ENCODE measurements at places on chromosomes 1 and 21.

GRCh38 chr1:160139840-160140239 is 11.6 kb upstream of the ATP1A4 start:
- DNase-seq = no peak

GRCh38 chr1:170776252-170776651 is 112.3 kb downstream of the PRRX1 start:
- DNase-seq = no peak

GRCh38 chr21:42748620-42749176 is 95.3 kb downstream of the PDE9A start:
- no peak for DNase-seq

- DNase-seq = no peak
These were observed 11.0 kb upstream of the USH2A start for GRCh38 chr1:216434232-216434631.

- DNase-seq = no peak
These were observed 131.6 kb downstream of the RRAGC start for GRCh38 chr1:38727684-38728584.

DNA sequence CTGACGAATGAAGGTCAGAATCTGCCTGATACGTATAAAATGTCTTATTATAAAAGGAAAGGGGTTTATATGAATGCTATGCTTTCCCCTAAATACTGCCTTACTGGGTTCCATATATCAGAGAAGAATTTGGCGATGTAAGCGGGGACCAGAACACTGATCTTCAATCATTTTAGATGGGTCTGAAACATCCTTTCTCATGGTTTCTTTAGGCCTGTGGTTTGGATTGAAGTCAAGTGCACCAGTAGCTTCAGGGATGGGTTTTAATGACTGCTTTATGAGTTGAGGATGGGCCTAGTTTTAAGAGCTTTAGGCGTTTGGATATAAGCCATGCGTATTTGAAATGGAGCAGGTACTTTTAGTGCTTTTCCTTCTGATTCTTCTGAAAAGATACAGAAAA is 6.9 kb downstream of the FMN2 start:
- DNase-seq = no peak

DNA sequence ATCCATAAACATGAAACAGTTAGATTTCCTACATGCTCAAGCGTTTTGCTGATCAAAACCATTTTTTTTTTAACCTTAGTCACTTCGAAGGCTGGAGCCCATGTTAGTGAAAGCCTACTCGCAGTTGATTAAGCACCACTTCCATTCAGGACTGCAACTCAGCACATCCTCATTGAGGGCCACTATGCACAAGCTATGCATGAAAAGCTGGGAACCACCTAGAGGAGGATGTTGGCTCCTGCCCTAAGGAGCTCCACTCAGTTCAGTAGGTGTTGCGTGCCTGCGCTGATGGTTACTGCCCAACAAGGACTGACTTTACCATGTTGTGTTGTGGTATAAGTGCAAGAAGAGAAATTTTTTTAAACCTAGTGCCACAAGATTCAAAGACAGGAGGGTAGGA is 181.4 kb upstream of the L1TD1 start:
- DNase-seq = no peak

GRCh38 chr1:199701726-199702125 is 325.8 kb upstream of the NR5A2 start:
- DNase-seq = no peak

GRCh38 chr1:157580179-157580827 is 17.6 kb downstream of the FCRL4 start:
- no peak for DNase-seq

GRCh38 chr1:187809549-187809948 is 980.8 kb downstream of the PLA2G4A start:
- DNase-seq = no peak

DNA sequence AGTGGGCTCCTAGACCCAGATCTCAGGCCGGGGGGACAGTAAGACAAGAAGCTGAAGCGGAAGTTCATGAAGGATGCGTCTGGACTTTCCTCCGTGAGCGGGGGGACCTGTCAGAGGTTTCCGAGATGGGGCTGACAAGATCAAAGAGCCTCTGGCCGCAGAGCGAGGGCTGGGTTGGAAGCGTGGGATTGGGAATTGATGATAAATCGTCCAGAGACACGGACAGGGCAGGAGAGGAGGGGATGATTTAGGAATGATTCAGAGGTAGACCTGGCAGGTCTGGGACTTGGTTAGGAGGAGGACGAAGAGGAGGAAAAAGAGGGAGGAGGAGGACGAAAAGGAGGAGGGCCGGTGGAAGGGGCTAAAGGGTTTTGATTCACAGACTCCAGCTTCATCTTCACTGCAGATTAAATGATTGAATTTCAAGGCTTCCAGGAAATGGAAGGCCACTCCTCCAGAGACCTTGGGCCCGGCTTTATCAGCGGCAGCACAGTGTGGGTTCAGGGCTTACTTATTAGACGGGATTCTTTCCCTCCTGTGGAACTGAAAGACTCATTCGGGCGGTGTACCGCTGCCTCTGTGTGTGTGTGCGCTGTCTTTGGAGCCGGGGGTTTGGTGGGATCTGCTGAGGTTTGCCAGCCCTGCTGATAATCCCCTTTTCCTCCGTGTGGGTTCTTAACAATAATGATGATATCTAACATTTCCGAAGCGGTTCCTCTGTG is 85.7 kb upstream of the SLC45A1 start:
- no peak for DNase-seq

DNA sequence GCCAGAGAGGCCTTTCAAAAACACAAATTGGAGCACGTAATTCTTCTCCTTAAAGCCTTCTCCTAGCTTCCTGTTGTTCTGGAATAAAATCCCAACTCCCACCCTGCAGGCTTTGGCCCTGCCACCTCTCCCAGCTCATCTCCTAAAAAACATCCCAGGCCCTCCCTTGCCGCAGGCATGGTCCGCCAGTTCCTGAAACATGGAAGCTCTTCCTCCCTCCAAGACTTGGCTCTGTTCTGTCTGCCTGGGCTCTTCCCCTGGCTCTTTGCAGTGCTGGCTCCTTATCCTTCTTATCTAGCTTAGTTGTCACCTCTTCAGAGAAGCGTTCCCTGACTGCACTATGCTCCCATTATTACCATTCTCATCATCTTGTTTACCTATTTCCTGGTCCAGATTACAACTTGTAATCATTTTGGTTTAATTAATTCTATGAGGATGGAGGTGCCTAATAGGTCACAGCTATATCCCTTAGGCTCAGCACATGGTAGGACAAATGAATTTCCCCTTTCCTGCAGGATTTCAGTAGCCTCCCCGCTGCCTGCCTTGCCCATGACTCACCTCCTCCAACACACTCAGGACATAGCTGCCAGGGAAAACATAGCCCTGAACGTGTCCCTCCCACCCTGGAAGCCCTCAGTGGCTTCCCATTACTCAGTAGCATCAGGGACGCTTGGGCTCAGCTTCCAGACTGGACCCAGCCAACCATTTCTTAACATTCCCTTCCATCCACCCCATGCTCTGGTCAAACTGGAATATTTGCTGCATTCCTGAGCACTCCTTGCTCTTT is 15.7 kb upstream of the IGSF21 start:
- DNase-seq = no peak

- no peak for DNase-seq
These were observed 3.4 kb upstream of the EXO1 start for GRCh38 chr1:241844593-241844992.

- DNase-seq = no peak
These were observed 1.3 kb upstream of the CTRC start for GRCh38 chr1:15436881-15437442.

DNA sequence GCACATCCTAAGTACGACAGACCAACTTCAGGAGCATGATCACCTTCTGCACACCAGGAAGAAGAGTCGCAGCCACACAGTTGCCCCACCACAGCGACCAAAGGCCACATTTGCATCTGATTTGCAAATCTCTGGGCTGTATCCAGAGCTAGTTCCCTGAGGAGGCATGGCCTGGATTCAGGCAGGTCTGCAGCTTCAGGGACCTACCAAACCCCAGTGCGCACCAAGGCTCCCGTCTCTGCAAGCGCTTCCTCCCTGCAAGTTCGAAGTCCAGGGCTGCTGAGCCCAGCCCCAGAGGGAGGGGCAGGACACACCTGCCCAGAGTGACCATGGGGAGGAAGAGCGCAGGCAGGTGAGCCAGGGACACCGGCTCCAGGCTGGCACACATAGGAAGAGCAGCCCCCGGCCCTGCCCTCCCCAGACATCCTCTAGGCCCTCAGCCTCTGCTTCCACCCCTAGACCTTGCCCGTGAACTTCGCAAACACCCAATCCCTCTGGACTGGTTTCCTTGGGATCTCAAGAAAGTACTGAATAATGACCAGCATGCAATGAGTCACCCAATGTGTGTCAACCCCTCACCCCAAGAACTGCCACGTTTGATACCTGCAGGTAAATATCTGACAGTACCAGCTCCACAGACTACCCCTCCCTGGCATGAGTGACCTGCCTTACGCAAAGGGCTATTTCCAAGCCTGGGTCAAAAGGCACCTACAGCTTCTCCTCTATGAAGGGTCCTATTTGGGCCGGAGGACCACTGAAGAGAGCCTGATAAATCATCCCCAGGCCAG is 36.8 kb downstream of the CASZ1 start:
- DNase-seq = no peak

- no peak for DNase-seq
These were observed 59.5 kb downstream of the MTR start for GRCh38 chr1:236854605-236854983.

DNA sequence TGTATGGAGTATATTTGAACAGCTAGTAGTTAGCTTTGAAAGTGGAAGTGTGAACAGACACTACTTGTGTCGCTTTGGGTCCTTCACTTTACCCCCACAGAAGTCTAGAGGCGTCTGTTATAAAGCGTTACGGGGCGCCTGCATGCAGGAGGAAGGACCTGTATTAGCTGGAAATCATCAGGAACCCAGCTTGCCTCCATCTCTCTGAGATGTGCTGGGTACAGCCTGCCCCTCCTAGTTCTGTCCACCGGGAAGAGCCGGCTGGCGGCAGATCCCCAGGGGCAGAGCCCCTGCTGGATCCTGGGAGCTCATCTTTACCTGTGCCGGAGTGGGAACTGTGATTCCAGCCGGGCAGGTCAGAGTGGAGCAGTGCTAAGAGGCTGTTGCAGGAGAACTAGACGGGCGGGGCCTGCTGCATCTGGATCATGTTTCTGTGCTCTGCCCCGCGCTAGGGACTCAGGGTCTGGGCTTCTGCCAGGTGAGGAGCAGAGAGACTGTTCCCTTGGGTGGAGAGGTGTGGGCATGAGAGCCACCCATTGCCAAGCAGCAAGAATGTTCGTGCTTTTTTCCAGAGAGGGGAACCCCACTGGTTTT is 22.3 kb upstream of the SPSB1 start:
- no peak for DNase-seq

- DNase-seq = no peak
These were observed 42.4 kb upstream of the FMO2 start for GRCh38 chr1:171142416-171143385.

- DNase-seq = no peak
These were observed 9.2 kb downstream of the POU2F1 start for GRCh38 chr1:167229719-167230385.

DNA sequence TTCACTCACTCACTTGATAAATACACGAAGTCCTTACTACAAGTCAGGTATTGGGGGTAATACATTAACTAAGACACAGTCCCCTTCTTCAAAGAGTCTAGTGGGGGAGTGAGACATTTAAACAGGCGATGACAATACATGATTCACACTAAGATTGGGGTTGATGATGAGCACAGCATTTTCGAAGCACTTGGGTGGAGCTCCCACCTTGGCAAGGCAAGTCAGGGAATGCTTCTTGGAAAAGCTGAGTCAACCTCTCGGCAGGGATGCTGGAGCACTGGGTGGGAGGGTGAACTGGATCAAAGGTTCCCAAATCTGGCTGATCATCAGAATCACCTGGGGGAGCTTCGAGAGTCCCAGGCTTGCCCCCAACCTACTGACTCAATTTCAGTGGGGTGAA is 57.9 kb upstream of the ENAH start:
- no peak for DNase-seq

DNA sequence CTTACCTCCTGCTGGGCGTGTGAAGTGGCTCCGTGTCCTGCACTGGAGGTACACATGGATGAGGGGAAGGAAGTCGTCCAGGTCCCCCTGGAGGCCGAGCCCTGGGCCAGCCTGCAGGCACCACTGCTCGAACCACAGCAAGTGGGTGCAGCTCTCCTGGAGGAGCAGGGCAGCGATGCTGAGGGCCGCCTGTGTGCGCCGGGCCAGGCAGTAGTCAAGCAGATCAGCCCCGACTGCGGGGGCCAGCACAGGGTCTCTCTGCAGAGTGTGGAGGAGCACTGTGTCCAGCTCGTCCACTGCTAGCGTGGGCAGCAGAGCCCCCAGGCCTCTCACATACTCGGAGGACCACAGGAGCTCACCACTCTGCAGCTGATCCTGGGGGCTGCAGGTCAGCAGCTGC is 45.9 kb downstream of the URB1 start:
- no peak for DNase-seq

GRCh38 chr1:248710305-248710900 is 7.8 kb upstream of the OR14I1 start:
- DNase-seq = no peak

- DNase-seq = peak; percentile 32
These were observed 211.1 kb downstream of the MATN1 start for GRCh38 chr1:30511991-30512913.

- no peak for DNase-seq
These were observed 73.6 kb downstream of the SMYD2 start for GRCh38 chr1:214354440-214355148.

DNA sequence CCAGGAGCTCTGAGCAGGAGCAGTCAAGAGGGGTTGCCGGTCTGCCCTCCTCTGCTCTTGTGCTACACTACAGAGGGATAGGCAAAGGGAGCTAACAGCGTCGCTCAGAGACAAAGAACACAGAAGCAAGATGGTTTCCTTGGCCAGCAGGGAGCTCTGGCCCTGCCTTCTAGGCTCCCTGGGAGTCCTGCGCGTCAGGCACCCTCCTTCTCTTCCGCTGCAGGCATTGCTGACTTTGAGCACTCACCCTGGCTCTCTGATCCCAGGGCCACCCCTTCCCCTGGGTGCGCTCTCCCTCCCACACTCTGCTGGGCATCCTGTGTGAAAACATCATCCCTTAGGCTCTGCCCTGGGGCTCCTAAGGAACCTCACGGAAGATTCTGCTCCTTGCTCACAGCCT is 489 bp downstream of the TNNI1 start:
- DNase-seq = no peak

- DNase-seq = no peak
These were observed 91.8 kb downstream of the TRIM11 start for GRCh38 chr1:228314658-228315483.

DNA sequence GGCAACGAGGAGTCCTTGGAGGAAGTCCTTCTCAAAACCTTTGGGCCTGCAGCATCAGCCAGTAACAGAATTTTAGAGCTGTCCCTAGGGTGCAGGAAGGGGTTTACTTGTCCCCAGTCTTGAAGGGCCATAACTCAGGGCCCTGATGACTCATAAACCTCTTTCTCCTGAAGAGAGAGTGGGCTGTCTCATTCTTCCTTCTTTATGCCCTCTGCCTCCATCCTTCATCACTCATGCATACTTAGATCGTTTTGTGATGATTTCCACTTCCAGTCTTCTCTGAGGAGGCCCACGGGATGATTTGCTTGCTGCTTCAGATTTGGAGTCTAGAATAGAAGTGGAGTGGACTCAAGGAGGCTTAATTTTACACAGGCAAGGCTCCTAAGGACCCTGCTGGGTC is 60.2 kb downstream of the NDUFS5 start:
- no peak for DNase-seq

- no peak for DNase-seq
These were observed 130.5 kb downstream of the TOMM20 start for GRCh38 chr1:234997896-234998741.

- DNase-seq = no peak
These were observed 28.3 kb downstream of the NCMAP start for GRCh38 chr1:24584171-24584647.

- DNase-seq = peak; percentile 60
These were observed 842 bp upstream of the ZC3H12A start for GRCh38 chr1:37473431-37474045.

Data from activated CD8-positive, alpha-beta memory T cell treated with anti-CD3 and anti-CD28 coated beads, Interleukin-2, amount 10 ng/mL, durations not matched to agents 7 days and 5 days (primary cell).